ENCODE measurements at places on chromosomes 4 and X. TPM values are rescaled to one million over a fixed set of nuclear protein-coding genes. Genes with fewer than 3 reads are reported as not detected.

The ADH1B gene
- total RNA-seq, result 631 TPM

The KLHL4 gene
- 2.1 TPM for total RNA-seq

The HCFC1 gene
- 20.2 TPM for total RNA-seq

The TMEM150C gene
- total RNA-seq, result 46.7 TPM

The PCDH19 gene
- 1.8 TPM for total RNA-seq

The BMPR1B gene
- 2.0 TPM for total RNA-seq

The PNPLA4 gene
- 9.5 TPM for total RNA-seq

GRCh38 chr4:25180524-25181131, 20.4 kb upstream of the SEPSECS start:
- H3K36me3 ChIP-seq, result no peaks in the 10 kb centered on the region
- no peaks in the 10 kb centered on the region for H3K27me3 ChIP-seq
- H3K4me1 ChIP-seq, result no peaks in the 10 kb centered on the region
- no peak overlapping the region for H3K4me3 ChIP-seq

DNA sequence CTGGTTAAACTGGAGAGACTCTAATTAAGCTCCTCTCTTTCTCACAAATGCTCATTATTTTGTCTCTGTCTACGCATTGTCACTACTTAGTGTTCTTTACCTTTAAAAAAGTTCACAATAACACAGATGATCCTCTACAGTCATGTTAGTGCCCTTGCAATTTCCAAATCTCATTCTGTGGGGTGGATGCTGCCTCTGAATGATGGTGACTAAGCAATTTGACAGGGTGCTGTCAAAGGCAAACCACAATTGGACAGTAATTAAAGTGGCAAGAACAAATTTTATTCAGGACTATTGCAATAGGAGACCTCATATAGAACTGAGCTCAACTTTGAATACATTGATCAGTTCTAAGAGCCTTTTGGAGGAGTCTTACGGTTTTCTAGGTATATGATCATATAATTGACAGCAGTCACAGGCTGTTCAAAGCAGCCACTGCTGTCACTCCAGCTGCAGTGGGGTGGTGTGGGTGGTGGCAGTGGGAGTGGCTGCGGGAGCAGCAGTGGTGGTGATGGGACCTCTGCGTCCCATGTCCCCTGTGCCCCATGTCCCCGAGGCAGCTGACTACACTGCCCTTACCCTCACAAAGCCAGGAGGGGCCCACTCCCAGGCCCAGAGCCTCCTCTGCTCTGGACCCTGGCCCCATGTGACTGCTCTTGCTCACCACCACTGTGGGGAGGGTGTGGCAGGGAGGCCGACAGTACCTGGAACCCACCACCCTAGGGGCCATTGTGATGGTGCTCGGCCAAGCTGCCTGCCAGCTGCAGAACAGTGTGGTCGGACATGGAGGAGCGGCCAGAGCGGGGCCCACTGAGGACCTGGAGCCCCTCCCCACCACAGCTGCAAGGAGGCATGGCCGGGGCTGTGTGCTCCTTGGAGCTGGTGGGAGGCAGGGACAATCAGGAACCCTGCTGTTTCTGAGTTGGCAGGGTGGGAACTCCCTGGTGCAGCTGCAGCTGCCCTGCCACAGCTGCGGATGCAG, 30.4 kb upstream of the PAGE1 start:
- no peaks in the 10 kb centered on the region for H3K36me3 ChIP-seq
- DNase-seq, result no peak
- H3K4me3 ChIP-seq, result no peak overlapping the region
- H3K27me3 ChIP-seq, result peaks cover 62% of the 10 kb centered on the region
- no peak overlapping the region for H3K27ac ChIP-seq

DNA sequence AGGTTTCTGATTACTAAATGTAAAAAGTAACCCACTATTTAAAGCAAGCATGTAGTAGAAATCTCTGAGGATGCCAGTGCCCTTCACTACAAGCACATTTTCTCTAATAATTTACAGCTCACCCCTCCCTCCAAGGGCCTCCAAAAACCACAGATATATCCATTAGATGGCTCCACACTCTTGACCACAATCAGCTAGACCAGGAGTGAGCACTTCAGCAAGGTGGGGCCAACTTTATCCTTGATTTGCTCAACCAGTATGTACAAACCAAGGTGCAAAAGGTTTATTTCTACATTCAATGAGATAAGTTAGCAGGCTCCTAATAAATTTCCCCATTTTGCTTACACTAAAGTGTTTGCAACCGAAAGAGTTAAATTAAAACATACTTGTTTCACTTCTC, 35.8 kb downstream of the RFC1 start:
- DNase-seq, result no peak
- no peak overlapping the region for H3K4me3 ChIP-seq
- no peaks in the 10 kb centered on the region for H3K4me1 ChIP-seq
- no peak overlapping the region for H3K27ac ChIP-seq
- no peaks in the 10 kb centered on the region for H3K27me3 ChIP-seq

GRCh38 chrX:135923353-135923752, 29.8 kb downstream of the SAGE1 start:
- DNase-seq, result no peak
- no peak overlapping the region for H3K27ac ChIP-seq
- H3K4me1 ChIP-seq, result no peaks in the 10 kb centered on the region

- no peaks in the 10 kb centered on the region for H3K4me1 ChIP-seq
- H3K27me3 ChIP-seq, result no peaks in the 10 kb centered on the region
- no peaks in the 10 kb centered on the region for H3K36me3 ChIP-seq
Observed at GRCh38 chr4:107519053-107519452, 201.0 kb downstream of the PAPSS1 start.

DNA sequence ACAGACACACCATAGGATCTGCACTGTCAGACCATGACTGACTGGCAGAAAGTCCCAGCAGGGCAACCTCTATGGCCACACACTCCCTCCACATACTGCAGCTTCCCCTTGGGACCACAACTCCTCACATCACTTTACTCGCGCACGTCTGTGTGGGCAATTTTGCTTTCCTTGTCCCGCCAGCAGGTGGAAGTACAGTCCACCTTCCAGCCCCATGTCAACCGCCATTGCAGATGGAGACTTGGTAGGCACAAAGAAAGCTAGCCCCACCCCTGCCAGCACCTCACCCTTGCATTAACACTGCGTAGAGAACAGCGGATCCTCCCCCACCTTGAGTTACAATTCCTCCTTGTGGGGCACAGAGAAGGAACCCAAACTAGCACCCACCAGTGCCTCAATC, 74.4 kb upstream of the NAP1L2 start:
- H3K36me3 ChIP-seq, result no peaks in the 10 kb centered on the region
- H3K4me1 ChIP-seq, result no peaks in the 10 kb centered on the region
- no peak overlapping the region for H3K4me3 ChIP-seq
- H3K27ac ChIP-seq, result no peak overlapping the region

GRCh38 chr4:78606530-78607095, 55.0 kb downstream of the ANXA3 start:
- no peak overlapping the region for H3K27ac ChIP-seq
- DNase-seq, result no peak
- H3K4me3 ChIP-seq, result no peak overlapping the region
- peaks cover 4% of the 10 kb centered on the region for H3K36me3 ChIP-seq

DNA sequence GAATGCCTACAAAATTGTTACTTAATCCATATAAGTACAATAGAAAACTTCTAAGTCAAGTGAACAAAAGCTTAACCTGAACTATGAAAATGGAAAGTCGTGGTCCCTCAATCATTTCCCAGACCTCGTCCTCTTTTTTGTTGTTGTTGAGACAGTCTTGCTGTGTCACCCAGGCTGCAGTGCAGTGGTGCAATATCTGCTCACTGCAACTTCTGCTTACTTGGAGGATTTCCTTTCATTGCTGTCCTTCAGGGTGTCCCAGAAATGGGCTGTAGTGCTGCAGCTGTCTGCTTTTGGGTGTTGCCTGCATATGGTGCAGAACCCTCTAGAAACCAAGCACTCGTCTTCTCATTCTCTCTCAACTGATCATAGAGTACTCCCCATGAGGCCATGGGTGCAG, 75.0 kb upstream of the IL2 start:
- H3K36me3 ChIP-seq, result no peaks in the 10 kb centered on the region
- no peak for DNase-seq
- H3K4me1 ChIP-seq, result no peaks in the 10 kb centered on the region
- no peaks in the 10 kb centered on the region for H3K27me3 ChIP-seq
- H3K4me3 ChIP-seq, result no peak overlapping the region
- H3K27ac ChIP-seq, result no peak overlapping the region

DNA sequence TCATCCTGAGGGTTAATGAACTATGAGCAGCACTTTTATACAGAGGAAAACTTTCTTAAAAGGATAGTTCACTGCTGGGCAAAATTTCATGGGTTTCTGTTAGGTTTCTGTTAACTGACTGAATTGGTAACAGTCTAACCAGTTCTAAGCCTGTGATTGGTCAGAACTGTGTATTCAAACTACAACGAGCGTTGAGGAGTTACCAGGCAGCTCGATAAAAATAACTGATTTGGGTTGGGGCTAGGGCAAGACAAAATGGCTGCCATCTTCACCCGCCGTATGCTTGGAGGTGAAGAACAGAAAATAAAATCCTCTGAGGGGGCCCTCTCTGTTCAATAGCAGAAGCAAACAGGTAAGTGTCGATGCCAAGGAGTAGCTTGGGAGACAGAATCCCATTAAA, 22.0 kb downstream of the FAM133A start:
- no peaks in the 10 kb centered on the region for H3K27me3 ChIP-seq
- H3K27ac ChIP-seq, result no peak overlapping the region
- no peaks in the 10 kb centered on the region for H3K4me1 ChIP-seq
- DNase-seq, result no peak
- no peak overlapping the region for H3K4me3 ChIP-seq

DNA sequence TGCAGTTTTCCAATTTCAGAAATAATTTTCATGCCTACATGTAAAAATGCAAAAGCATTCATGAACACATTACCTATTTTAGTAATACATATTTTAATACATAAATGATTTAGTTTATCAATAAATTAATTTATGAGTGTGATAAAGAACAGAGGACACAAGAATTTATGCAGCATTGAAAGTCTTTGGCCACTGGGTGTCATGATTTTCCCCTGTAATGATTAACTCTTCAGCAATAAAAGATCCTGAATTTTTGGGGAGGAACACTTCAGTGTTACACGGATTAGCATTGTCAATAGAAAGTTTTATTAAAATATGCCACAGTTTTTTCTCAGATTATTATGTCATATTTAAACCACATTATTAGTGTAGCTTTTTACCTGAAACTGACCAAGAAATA, 8.6 kb upstream of the VCX2 start:
- no peak for DNase-seq
- no peak overlapping the region for H3K27ac ChIP-seq
- H3K4me3 ChIP-seq, result no peak overlapping the region

DNA sequence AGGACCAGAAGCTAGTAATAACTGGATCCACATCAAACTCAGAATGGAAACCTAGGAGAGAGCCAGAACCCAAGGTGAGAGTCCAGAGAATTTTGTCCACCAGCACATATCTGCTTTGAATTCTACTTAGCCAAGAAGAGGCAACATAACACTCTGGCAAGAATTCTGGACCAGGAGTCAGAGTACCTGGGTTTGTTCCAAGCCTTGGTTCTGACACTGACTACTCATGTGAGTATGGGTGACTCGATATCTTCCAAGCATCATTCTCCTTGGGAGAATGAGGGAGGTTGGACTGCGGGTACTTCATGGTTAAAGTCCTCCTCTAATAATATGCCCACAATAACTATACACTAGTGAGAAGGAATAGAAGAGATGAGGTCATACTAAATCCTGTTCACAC, 144.0 kb upstream of the JADE1 start:
- H3K4me1 ChIP-seq, result no peaks in the 10 kb centered on the region
- no peak overlapping the region for H3K27ac ChIP-seq
- DNase-seq, result no peak
- no peak overlapping the region for H3K4me3 ChIP-seq
- no peaks in the 10 kb centered on the region for H3K36me3 ChIP-seq

- no peaks in the 10 kb centered on the region for H3K27me3 ChIP-seq
- no peak overlapping the region for H3K27ac ChIP-seq
- DNase-seq, result no peak
- no peaks in the 10 kb centered on the region for H3K4me1 ChIP-seq
- H3K4me3 ChIP-seq, result no peak overlapping the region
Observed at GRCh38 chrX:82658492-82658891, 849.6 kb upstream of the POU3F4 start.

DNA sequence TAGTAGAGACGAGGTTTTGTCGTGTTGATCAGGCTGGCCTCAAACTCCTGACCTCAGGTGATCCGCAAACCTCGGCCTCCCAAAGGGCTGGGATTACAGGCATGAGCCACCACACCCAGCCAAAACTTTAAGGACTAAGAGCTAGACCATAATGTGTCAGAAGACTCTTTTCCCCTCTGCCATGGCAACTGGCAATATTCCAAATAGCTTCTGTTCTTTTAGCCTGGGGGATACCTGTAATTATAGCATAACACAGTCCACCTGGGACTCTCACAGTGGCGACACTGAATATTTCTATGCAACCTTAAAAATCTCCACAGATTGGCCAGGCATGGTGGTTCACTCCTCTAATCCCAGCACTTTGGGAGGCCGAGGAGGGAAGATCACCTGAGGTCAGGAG, 45.5 kb upstream of the RBM47 start:
- H3K4me1 ChIP-seq, result no peaks in the 10 kb centered on the region
- no peak overlapping the region for H3K4me3 ChIP-seq
- DNase-seq, result no peak
- no peak overlapping the region for H3K27ac ChIP-seq
- H3K27me3 ChIP-seq, result no peaks in the 10 kb centered on the region

GRCh38 chr4:123767806-123768205, 371.2 kb downstream of the SPRY1 start:
- no peaks in the 10 kb centered on the region for H3K36me3 ChIP-seq
- no peaks in the 10 kb centered on the region for H3K27me3 ChIP-seq
- no peak overlapping the region for H3K27ac ChIP-seq
- H3K4me1 ChIP-seq, result no peaks in the 10 kb centered on the region
- no peak overlapping the region for H3K4me3 ChIP-seq
- no peak for DNase-seq

Data from breast epithelium (tissue), 4 donors.